ENCODE measurements at places on chromosomes 3 and 15. TPM values are rescaled to one million over a fixed set of nuclear protein-coding genes. Genes with fewer than 3 reads are reported as not detected.

GRCh38 chr3:140388202-140388922 lies 289.5 kb upstream of the TRIM42 start:
- no peaks in the 10 kb centered on the region for H3K36me3 ChIP-seq
- no peaks in the 10 kb centered on the region for H3K27me3 ChIP-seq
- no peak overlapping the region for H3K27ac ChIP-seq
- H3K4me3 ChIP-seq: no peak overlapping the region
- no peak for DNase-seq

DNA sequence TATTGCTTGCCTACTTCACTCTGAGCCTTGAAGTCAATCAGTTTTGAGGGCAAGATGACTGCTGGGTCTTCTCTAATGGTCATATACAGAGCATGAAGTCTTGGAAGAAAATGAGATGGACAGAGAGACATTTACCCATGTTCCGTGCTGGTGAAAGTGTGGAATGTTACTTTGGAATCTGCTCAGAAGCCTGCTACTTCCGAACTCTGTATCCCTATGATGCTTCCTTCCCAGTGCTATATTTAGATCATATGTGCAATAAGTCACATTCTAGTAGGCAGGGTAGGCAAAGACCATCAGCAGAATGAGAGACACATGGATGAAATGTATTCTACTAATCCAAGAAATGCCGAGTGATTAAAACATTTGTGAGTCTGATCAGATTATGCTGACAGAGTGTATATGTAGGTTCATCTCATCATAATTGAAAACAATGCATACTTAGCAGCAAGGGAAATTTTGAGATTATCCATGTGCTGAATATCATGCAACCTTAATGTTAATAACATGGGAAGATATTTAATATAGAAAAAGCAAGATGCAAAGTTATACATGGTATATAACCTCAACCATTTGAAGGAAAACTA lies 60.5 kb downstream of the RAB7A start:
- peaks cover 59% of the 10 kb centered on the region for H3K4me1 ChIP-seq
- H3K4me3 ChIP-seq: no peak overlapping the region
- no peaks in the 10 kb centered on the region for H3K27me3 ChIP-seq
- peaks cover 2% of the 10 kb centered on the region for H3K36me3 ChIP-seq

GRCh38 chr3:30081904-30082303 lies 524.5 kb upstream of the TGFBR2 start:
- no peak overlapping the region for H3K27ac ChIP-seq
- no peaks in the 10 kb centered on the region for H3K36me3 ChIP-seq
- peaks cover 95% of the 10 kb centered on the region for H3K27me3 ChIP-seq
- peaks cover 36% of the 10 kb centered on the region for H3K4me1 ChIP-seq

DNA sequence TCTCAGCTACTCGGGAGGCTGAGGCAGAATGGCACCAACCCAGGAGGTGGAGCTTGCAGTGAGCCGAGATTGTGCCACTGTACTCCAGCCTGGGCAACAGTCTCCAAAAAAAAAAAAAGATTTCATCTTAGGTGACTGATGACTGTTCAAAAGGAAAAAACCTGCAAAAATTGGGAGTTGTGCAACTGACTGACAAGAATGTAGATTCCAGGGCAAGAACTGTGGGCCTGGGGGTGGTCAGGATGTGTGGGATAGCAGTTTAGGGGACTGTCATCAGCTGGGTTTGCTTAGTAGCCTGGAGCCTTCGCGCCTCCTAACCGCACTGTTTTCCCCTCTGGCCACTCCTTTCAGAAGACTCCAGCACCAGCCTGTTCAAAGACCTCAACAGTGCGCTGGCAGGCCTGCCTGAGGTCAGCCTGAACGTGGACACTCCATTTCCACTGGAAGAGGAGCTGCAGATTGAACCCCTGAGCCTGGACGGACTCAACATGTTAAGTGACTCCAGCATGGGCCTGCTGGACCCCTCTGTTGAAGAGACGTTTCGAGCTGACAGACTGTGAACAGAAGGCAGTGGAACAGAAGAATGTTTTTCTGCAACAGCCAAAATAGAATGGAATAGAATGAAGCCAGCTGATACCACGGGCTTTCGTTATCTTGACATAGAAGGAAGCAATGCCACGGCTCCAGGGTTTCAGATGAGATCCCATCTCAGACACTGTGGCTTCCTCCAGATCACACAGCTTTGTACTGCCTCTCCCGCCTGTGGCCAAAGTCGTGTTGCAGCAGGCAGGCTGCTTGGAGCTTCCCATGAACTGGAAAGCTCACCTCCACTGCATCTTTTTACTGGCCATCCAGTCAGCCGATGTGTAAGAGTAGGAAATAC lies 75.3 kb upstream of the BLM start:
- no peaks in the 10 kb centered on the region for H3K27me3 ChIP-seq
- H3K27ac ChIP-seq: no peak overlapping the region
- H3K4me3 ChIP-seq: no peak overlapping the region
- H3K4me1 ChIP-seq: peaks cover 13% of the 10 kb centered on the region
- H3K36me3 ChIP-seq: peaks cover 6% of the 10 kb centered on the region

DNA sequence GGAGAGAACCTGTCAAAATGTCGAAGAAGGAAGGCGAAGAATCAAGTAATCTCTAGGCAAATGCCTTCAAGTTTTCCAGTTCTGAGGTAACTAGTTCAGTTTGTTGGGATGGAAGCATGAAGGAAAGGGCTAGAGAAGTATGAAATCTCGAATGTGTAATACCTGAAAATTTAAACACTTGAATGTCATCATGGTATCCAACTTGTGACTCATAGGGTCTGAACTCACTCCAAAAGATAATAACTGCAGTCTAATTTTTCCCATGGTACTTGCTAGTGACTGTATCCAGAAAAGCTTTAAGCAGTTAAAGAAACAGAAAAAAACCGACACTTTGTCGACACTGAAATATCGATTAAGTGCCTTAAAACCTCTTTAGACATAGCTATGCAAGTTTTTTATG lies 102.9 kb upstream of the CHRM5 start:
- no peak overlapping the region for H3K4me3 ChIP-seq
- no peaks in the 10 kb centered on the region for H3K27me3 ChIP-seq
- H3K4me1 ChIP-seq: peaks cover 20% of the 10 kb centered on the region
- no peak for DNase-seq

DNA sequence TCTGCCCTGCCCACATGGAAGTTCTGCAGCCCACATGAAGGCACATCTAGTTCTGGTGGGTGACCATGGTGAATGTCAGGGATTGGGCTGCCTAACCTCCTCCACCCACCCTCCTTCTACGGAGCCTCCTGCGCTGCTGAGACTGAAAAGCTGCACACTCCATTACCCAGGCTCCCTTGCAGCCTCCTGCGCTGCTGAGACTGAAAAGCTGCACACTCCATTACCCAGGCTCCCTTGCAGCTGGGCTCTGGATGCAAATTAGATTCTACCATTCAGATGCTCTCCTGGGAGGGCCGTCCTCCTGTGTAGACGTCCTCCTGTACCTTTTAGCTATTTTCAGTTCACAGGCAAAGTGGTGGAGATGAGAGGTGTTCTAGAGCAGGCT lies 32.1 kb downstream of the POMGNT2 start:
- no peak overlapping the region for H3K27ac ChIP-seq
- no peaks in the 10 kb centered on the region for H3K4me1 ChIP-seq
- no peak for DNase-seq
- H3K27me3 ChIP-seq: no peaks in the 10 kb centered on the region
- H3K36me3 ChIP-seq: peaks cover 1% of the 10 kb centered on the region

- peaks cover 9% of the 10 kb centered on the region for H3K4me1 ChIP-seq
- peaks cover 32% of the 10 kb centered on the region for H3K36me3 ChIP-seq
- no peak overlapping the region for H3K4me3 ChIP-seq
- H3K27me3 ChIP-seq: no peaks in the 10 kb centered on the region
- no peak overlapping the region for H3K27ac ChIP-seq
Measured at GRCh38 chr3:170863816-170864215, 6.2 kb downstream of the RPL22L1 start.

GRCh38 chr15:48784756-48785155 lies 26.1 kb downstream of the CEP152 start:
- no peaks in the 10 kb centered on the region for H3K4me1 ChIP-seq
- H3K27ac ChIP-seq: peak overlapping the region; percentile 66
- no peak for DNase-seq
- no peaks in the 10 kb centered on the region for H3K27me3 ChIP-seq

DNA sequence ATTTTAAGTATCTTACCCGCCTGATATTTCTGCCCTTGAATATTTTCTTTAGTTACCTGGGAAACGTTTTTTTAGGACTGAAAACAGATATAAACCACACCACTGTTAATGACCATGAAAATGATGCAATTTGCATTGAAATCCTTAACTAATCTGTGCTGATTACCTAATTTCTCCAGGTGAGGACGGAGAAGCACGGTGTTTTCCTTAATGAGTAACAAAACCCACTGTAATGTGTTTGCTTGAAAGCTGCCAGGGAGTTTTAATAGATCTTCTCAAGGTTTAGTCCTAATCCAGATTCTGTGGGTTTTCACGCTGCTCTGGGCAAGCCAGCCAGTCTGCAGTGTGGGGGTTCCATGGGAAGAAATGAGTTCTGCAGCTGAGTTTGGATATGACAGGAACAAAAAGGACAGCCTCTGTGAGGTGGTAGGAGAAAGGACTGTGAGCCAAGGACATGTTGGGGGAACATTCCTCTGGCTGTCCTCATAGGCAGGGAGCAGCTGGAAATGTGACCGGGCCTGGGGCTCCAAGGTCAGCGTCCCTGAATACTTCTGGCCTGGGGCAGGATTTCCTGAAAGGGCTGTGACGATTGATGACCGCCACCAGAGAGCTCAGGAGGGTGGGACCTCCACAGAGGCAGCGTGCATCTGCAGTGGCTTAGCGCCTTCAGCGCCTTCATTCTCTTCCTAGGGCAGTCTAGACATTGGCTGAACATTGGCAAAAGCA lies 18.6 kb downstream of the THSD4 start:
- no peaks in the 10 kb centered on the region for H3K36me3 ChIP-seq
- no peak for DNase-seq
- peaks cover 17% of the 10 kb centered on the region for H3K4me1 ChIP-seq
- no peaks in the 10 kb centered on the region for H3K27me3 ChIP-seq
- H3K27ac ChIP-seq: no peak overlapping the region
- H3K4me3 ChIP-seq: no peak overlapping the region

GRCh38 chr3:11300970-11301369 lies 28.8 kb downstream of the ATG7 start:
- no peaks in the 10 kb centered on the region for H3K27me3 ChIP-seq
- peaks cover 19% of the 10 kb centered on the region for H3K36me3 ChIP-seq
- no peak overlapping the region for H3K4me3 ChIP-seq
- H3K4me1 ChIP-seq: peaks cover 5% of the 10 kb centered on the region

- H3K27ac ChIP-seq: no peak overlapping the region
- DNase-seq: no peak
- no peaks in the 10 kb centered on the region for H3K4me1 ChIP-seq
- H3K27me3 ChIP-seq: no peaks in the 10 kb centered on the region
Measured at GRCh38 chr15:48547286-48547685, 98.2 kb downstream of the FBN1 start.

- no peaks in the 10 kb centered on the region for H3K36me3 ChIP-seq
- H3K4me3 ChIP-seq: no peak overlapping the region
- H3K4me1 ChIP-seq: peaks cover 7% of the 10 kb centered on the region
Measured at GRCh38 chr3:194194051-194194756, 58.3 kb downstream of the HES1 start.

DNA sequence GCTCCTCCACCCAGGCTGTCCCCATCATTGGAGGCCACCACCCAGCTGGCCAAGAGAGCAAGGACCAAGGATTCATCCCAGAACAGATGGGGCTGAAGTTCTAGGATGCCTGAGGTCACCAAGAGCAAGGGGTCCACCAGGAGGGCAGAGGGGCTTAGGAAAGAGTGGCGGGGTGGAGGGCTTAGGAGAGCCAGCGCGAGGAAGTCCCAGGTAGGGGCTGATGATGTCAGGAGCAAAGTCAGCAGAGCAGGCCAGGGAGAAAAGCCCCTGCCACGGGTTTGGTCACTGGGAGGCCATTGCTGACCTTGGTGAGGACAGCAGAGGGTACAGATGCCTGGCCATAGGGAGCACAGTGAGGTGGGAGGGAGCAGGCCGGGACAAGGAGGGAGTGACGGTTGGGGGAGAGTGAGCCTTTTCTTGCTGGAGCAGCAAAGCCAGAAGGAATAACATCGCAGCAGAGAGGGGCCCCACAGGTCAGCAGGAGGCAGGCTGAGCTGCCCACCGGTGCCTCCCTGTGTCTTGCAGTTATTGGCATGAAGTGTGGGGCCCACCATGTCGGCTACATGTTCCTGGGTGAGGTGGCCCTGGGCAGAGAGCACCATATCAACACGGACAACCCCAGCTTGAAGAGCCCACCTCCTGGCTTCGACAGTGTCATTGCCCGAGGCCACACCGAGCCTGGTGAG lies 5.2 kb downstream of the PARP3 start:
- no peaks in the 10 kb centered on the region for H3K36me3 ChIP-seq
- H3K4me3 ChIP-seq: no peak overlapping the region
- no peak overlapping the region for H3K27ac ChIP-seq
- no peak for DNase-seq
- peaks cover 3% of the 10 kb centered on the region for H3K4me1 ChIP-seq

DNA sequence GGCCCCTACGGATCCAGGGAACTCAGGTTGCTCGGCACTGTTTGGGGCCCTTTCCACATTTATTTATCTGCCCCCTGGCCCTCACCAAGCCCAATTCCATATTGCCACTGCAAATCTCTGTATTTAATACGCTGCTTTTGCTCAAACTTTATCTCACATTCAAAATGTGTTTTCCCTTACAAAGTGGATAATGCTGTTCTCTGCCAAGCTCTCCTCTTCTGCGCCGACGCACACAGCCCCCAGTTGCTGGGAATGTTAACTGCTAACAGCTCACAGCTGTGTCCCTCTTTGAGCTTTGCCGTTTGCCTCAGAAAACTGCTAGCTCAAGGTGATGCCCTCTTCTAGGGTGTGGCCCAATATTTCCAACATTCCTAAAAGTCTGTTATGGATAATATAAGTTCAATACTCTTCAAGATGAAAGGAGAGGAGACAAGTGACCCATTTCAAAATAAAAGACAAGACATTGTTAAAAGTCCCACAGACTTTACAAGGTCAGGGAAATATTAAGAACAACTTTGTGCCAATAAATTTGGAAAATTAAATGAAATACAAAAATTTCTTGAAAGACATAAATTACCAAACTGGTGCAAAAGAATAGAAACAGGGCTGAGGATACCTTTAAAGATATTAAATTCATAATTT lies 12.6 kb upstream of the FBN1 start:
- no peak for DNase-seq
- no peak overlapping the region for H3K27ac ChIP-seq
- no peaks in the 10 kb centered on the region for H3K27me3 ChIP-seq
- H3K36me3 ChIP-seq: no peaks in the 10 kb centered on the region

- H3K27ac ChIP-seq: no peak overlapping the region
- no peak for DNase-seq
- H3K4me3 ChIP-seq: no peak overlapping the region
- peaks cover 18% of the 10 kb centered on the region for H3K4me1 ChIP-seq
- H3K27me3 ChIP-seq: no peaks in the 10 kb centered on the region
- H3K36me3 ChIP-seq: no peaks in the 10 kb centered on the region
Measured at GRCh38 chr3:25473246-25473645, 45.2 kb downstream of the RARB start.

- no peaks in the 10 kb centered on the region for H3K36me3 ChIP-seq
- no peak overlapping the region for H3K4me3 ChIP-seq
- peaks cover 12% of the 10 kb centered on the region for H3K4me1 ChIP-seq
Measured at GRCh38 chr3:35641920-35642527, 2.7 kb downstream of the ARPP21 start.

Gene ADGRG7
- total RNA-seq: not detected

Gene SEMA5B
- total RNA-seq: 20.7 TPM

Gene INSYN1
- total RNA-seq: 9.0 TPM

Gene FGD5
- 19.3 TPM for total RNA-seq

Gene CYP11A1
- total RNA-seq: 3.4 TPM

Gene CCR1
- total RNA-seq: not detected

Gene CCR9
- total RNA-seq: not detected

Gene NR2E3
- total RNA-seq: 0.57 TPM

Measured in WTC11 (cell line).